Cerebellar cortex (tissue), 1 donor: ENCODE measurements at places on chromosomes 13 and 19.

DNA sequence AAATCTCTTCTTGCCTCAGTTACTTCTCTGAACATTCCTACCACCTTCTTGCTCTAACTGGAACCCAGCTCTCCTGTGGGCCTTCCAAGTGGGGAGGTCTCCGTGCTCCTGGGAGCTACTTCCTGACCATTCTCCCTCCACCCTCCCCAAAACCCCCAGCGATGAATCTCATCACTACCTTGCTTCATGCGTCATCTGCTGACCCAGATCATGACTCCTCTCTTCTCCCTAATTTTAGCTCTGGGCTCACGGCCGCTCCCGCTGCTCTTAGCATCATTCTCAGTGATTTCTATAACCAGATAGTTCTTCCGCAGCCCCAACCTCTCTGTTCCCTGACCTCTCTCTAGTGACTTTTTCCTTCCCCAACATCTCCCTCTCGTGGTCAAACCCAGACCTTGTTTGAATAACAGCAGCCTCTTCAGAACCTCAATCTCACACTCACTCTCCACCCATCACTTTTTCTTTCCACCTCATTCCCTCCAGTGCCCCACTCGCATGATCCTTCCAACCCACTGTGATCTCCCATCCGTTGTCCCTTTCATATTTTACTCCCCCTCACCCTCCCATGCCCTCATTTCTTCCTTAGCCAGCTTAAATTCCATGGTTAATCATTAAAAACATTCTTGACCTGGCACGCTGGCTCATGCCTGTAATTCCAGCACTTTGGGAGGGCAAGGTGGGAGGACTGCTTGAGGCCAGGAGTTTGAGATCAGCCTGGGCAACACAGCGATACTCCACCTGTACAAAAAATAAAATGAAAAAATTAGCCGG is 21.8 kb downstream of the MRPS12 start:
- DNase-seq, result peak; percentile 57

DNA sequence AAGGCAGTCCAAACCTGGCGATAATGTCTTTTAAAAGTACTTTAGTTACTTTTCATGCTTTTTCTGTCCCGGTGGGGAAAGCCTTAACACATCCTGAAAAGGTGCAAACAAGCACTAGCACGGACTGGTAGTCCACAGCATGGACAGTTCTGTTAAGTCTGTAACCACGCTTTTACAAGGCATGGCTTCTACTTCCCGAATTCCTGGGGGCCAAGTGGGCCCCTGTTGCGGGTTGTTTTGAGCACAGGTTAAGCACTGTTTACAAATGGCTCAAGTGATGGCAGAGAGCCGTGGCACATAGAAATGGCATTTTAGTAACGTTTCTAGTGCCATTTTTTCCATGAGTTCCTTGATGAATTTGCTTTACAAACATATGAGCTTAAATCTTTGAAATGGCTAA is 37.6 kb downstream of the ZNF493 start:
- DNase-seq, result no peak

DNA sequence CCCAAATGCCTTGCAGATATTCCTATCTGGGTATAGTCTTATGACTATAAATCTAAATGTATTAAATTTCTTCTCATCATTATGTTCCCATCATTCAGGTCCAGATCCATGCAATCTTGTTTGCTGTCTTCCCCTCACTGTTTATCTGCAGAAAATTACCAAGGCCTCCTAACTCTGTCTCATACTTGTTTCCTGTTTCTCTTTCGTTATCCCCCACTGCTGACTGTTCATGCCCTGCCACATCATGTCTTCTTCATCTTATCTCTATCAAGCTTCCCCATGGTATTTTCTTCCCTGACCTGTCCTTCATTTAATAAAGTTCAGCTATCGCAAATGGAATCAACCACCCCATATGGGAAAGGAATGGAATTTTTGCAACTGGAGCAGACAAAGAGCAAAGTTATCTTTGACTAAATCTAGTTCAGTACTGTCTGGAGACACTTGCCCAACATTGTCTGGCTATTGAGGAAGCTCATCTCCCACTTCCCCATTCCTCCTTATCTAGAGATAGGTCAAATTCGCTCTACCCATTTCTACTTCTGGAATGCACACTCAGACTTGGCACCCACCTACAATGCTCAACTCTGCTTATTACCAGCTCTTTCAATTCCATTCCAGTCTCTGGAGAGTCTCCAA is 1358.1 kb downstream of the EFNB2 start:
- DNase-seq, result peak; percentile 5

DNA sequence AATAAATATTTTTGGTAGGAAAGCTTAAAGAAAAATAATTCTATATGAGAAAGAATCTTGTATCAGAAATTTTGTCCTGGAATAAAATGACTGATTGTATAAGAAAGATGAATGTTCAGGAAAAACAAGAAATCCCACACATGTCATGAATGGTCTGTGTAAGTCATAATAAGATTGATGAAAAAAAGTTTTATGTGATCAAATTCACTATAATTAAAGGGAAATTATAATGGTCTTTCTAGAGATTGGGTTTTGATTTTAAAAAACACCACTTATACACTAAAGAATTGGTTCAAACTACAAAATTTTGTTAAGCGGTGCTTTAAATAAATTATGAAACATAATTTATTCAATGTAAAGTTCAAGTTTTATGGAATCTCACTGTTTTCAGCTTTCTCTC is 7.2 kb upstream of the ZNF841 start:
- no peak for DNase-seq

DNA sequence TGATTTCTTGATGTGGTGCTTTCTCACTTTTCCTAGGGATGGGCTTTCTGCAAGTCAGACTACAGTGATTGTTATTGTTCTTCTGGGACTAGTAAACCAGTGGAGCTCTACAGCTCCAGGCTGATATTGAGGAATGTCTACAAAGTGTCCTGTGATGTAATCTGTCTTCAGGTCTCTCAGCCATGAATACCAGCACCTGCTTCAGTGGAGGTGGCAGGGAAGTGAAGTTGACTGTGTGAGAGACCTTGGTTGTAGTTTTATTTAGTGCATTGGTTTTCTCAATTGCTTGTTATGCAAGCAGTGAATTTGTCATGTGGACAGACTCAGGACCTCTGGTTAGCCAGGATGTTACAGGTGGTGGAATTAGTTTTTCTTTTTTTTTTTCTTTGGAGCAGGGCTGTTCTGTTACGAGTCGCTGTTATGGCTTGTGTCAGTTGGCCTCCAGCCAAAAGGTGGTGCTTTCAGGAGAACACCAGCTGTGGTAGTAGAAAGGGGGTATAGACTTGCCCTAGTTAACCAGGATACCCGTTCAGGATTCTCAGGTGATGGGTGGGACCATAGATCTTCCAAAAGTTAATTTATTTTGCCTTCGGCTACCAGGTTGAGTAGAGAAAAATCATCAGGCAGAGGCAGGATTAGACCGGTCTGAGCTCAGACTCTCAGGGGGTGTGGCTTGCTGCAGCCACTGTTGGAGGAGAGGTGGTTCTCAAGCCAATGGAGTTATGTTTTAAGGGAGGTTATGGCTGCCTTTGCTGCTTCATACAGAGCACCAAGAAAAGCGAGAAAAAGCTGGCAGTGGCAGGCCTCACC is 11.9 kb upstream of the ZNF675 start:
- DNase-seq, result no peak

- DNase-seq, result no peak
These were observed 1.9 kb upstream of the KL start for GRCh38 chr13:33014291-33014690.

- no peak for DNase-seq
These were observed 136.9 kb upstream of the SPRY2 start for GRCh38 chr13:80477661-80478443.

DNA sequence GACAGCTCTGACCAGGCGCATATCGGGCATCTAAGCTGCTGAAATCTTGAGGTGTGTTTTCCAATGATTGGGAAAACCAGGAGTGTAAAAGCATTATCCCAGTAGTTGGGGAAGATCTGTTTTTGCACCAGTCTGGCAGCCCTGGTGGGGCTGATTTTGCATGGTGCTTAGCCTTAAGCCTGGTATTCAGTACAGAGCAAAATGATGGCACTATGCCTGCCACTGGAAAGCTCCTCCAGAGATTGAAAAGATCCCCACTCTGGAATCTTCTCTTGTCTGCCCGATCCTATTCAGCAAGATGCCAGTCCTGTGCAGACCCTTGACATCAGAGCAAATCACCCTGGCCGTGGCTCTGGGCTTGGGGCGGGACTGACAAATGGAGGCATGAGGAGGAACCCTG is 44.7 kb upstream of the SIAH3 start:
- DNase-seq, result no peak

DNA sequence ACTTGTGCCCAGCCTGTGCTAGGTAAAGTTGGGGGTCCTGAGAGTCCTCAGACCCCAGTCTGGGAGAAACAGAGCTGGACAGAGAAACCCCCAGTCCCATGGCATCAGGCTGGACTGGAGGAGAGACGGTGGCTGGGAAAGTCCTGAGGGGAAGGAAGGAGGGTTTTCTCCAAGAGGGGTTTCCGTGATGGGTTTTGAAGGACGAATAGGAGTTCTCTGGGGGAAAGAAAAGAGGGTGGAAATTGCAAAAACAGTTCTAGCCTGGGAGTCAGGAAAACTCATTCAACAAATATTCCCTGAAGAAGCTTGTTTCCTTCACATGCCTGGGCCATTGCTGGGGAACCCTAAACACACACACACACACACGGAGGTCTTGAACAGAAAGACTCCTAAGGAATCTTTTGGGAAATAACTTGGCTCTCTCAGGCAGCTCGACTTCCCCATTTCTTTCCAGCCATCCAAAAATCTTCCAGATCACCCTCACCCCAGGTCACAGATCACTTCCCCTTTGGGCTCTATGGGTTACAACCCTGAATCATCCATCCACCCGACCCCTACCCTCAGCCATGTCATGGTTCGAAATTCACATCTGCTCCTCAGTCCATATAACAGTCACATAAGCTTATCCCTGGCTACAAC is 47.5 kb downstream of the COLGALT1 start:
- no peak for DNase-seq

- no peak for DNase-seq
These were observed 12.9 kb upstream of the CXCL17 start for GRCh38 chr19:42455621-42456081.

DNA sequence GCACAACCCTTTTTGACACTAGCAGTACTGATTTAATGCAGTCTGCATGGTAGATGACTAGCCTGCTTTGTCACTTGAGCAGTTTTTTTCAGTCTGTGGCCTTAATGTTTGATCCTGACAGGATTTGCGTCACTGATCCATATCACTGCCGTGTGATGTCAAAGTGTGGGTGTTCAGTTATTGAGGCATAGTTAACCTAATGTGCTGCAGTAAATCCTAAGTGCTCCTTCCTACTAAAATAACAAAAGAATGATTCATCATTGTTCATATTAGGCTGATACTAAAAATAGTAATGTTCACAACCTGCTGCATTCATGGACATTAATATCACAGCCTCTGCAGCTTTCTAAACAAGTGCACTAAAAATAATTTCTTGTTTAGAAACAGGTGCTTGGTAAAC is 121.9 kb upstream of the MLNR start:
- DNase-seq, result peak; percentile 58

- DNase-seq, result no peak
These were observed 183.8 kb downstream of the LACC1 start for GRCh38 chr13:44063467-44063866.

DNA sequence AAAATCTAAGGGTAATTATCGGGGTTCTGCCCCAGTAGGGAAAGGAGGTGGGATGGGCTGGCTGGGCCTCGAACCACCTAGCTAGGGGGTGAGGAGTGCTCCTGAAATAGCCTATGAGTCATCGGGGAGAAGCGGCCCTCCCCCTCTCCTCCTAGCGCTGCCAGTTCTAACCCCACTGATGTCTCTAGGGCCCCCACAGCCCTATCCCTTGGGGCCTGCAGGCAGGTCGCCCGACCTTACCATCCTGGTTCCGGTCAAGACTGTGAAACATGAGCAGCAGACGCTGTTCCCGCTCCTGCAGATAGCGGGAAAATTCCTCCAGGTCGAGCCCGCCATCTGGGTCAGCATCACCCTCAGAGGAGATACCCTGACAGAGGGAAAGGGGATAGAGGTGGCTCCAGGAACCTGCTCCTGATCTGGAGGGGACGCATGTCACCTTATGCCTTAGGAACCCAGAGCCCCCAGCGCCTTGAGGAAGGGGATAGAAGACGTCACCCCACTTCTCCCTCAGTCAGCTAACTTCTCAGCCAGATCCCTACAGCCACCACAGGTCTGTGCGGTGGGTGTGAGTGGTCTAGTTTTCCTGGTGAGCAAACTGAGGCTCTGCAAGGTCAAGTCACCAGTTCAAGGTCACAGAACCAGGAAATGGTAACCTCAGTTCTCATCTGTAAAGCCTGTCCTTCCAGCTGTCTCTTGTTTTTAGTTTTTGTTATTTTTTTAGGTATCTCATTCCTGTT is 1.5 kb downstream of the SLC25A23 start:
- DNase-seq, result peak; percentile 12

GRCh38 chr13:99275093-99275469 is 16.9 kb upstream of the GPR18 start:
- DNase-seq, result peak; percentile 18

DNA sequence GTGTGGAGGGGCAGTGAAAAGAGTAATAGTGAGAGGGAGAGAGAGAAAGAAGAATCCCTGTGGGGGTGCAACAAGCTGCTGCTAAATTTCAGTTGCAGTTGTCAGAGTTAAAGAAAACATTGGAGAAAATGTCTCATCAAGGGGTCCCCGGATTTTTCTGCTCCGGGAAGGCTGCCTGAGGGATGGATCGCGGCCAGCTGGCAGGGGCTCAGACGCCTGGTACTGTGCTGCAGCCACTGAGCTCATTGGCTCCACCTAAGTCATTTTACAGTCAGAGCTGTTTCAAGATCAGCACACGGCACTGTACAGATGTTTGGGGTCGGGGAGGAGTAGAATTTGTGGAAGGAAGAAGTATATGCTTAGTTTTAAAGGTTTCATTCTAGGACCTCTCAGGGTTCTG is 106.2 kb downstream of the SHISA2 start:
- peak; percentile 47 for DNase-seq

- no peak for DNase-seq
These were observed 11.9 kb downstream of the GAS6 start for GRCh38 chr13:113851826-113852535.

DNA sequence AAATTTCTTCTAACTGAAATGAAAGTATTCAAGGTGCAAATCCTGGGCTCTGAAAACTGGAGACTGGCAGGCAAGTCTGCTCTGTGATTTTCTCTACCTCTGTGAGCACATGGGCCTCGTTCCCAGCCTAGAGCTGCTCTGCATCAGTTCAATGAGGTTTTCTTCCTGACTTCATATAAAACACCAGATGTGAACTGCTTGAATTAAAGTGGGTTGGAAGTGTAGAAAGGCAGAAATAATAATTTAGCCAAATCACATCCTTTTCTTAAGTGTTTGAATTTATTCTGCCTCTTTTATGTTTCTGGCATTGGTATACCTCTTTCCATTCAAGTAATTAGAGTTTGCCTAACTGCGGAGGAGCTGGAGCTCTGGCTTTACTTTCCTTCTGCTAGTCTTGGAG is 540.8 kb downstream of the OLFM4 start:
- DNase-seq, result no peak

- peak; percentile 77 for DNase-seq
These were observed 394.2 kb downstream of the ITGBL1 start for GRCh38 chr13:101846701-101847100.

DNA sequence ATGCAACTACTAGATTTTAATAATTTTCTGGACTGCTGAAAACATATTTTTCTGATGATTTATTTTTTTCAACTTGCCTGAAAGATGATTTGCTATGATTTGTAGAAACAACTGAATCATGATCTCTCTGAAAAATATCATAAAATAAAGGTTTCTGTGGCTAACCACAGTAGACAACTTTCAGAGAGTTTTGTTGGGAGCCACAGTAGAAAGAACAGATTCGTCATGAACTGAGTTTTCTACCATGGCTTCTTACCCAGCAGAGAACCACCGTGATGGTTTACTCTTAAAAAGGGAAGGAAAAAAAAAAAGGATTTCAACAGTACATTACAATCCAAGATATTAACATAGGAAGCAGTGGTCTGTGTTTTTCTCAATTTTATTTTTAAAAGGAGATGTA is 18.0 kb downstream of the ZAR1L start:
- DNase-seq, result no peak

GRCh38 chr13:20351281-20352022 is 119.3 kb upstream of the GJB6 start:
- DNase-seq, result no peak
